ENCODE measurements at places on chromosomes 2 and 18.

DNA sequence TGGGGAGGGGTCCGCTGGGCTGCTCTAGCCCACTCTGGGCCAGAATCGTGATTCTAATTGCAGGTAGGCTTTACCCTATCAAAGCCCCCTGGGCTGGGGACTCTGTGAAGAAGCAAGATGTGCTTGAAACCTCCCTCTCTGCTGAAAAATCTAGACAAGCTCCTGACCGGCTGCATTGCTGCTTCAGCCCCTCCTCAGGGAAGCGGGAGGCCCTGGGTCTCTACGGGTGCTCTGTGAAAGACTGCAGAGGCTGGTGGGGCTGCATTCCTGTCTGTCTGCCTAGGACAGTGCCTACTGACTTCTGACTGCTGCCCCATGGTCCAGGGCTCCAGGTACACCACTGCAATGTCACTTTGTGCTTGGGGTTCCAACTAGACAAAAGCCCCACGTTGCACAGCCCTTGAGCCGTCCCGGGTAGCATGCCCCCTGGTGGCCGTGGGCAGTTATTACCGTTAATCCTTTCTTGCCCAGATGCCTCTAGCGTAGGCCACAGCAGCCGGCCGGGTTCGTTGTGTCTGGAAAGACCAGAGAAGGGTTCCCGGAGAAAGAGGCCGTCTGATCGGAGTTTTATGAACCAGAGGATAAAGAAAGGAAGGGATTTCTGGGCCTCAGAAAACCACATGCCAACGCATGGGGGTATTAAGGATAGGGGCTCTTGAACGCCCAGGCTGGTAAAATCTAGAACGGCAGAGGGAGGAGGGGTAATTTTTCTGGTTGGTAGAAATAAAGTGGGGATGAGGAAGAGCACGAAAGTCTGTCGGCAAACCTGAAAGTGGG, 15.9 kb upstream of the C1QL2 start:
- peak; percentile 44 for DNase-seq

DNA sequence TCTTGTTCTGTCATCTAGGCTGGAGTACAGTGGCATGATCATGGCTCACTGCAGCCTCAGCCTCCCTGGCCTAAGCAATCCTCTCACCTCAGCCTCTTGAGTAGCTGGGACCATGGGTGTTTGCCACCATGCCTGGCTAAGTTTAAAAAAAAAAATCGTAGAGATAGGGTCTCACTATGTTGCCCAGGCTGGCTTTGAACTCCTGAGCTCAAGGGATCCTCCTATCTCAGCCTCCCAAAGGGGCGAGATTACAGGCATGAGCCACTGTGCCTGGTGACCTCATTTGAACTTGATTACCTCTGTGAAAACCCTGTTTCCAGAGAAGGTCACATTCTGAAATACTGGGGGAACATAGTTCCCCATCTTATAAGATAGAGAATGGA, 190.3 kb downstream of the NEDD4L start:
- DNase-seq, result no peak

GRCh38 chr2:223865124-223865523, 27.7 kb upstream of the AP1S3 start:
- peak; percentile 55 for DNase-seq

DNA sequence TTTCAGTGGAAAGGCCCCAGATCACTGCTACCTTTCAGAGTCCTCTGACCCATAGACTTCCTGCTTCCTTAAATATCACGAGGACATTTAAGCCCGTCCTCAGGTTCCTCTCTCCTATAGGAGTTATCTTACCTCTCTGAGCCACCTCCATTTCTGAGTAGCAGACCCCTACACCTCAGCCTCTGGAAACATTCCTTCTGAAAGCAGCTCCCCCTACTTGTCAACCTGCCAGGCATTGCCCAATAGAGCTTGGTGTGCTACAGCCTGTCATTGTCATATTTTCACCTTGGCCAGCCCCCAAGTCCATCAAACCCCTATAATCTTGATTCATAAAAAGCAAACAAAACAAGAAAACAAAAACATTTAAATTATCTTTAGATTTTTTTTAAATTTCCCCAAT, 717.9 kb upstream of the SLC8A1 start:
- no peak for DNase-seq

DNA sequence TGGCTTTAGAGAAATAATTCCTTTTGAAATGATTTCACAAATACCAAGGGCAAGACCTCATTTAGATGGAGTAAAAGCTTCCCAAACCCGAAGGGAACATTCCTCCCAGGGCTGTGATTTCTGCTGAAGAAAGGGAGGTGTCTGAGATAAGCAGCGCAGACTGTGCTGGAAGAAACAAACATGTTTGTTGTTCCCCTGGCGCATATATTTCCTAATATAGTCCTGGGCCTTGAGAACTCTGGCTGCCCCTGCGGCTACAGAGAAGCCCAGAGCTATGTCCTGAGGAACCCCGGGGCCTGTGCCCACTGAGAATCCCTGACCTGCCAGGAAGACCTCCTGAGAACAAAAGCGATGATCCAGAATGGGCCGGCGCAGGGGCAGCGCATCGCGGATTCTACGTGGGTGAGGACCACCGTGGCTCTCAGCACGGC, 372.6 kb upstream of the NT5C1B start:
- no peak for DNase-seq

Data from SW480 (cell line).